AG10803 (cell line): ENCODE measurements at places on chromosomes 7 and 10.

- DNase-seq: peak; percentile 57
Measured at GRCh38 chr10:63718006-63718405, 196.8 kb downstream of the REEP3 start.

- no peak for DNase-seq
Measured at GRCh38 chr7:94933256-94933990, 26.0 kb downstream of the PPP1R9A start.

GRCh38 chr7:36291387-36292316 is 98.0 kb upstream of the ANLN start:
- peak; percentile 79 for DNase-seq

- DNase-seq: peak; percentile 99
Measured at GRCh38 chr7:94348142-94348541, 46.6 kb upstream of the COL1A2 start.

DNA sequence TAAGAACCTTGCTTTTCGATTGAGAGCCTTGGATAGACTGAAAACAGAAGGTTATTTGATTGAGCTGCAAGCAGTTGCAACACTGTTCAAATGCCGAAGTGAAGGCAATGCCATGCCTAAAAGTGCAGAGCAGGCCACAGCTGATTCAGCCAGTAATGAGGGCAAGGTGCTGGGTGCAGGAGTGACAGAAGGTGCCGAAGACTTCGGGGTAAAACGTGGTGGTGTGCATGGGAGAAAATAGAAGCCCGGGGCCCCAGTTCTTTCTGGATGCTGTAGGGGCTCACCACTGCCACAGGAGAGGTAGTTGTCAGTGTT is 43.6 kb upstream of the GATAD1 start:
- no peak for DNase-seq

- DNase-seq: peak; percentile 48
Measured at GRCh38 chr7:148819697-148820360, 64.3 kb downstream of the EZH2 start.

- DNase-seq: no peak
Measured at GRCh38 chr7:107907-108306, 84.5 kb upstream of the FAM20C start.
